Activated CD4-positive, alpha-beta memory T cell treated with anti-CD3 and anti-CD28 coated beads, Interleukin-2, amount 10 ng/mL, durations not matched to agents 7 days and 5 days (primary cell): ENCODE measurements at places on chromosomes 6 and 20. TPM values are rescaled to one million over a fixed set of nuclear protein-coding genes. Genes with fewer than 3 reads are reported as not detected.

GRCh38 chr6:133236932-133237331, 4.2 kb upstream of the EYA4 start:
- DNase-seq = no peak

The TSBP1 gene
- not detected for total RNA-seq

DNA sequence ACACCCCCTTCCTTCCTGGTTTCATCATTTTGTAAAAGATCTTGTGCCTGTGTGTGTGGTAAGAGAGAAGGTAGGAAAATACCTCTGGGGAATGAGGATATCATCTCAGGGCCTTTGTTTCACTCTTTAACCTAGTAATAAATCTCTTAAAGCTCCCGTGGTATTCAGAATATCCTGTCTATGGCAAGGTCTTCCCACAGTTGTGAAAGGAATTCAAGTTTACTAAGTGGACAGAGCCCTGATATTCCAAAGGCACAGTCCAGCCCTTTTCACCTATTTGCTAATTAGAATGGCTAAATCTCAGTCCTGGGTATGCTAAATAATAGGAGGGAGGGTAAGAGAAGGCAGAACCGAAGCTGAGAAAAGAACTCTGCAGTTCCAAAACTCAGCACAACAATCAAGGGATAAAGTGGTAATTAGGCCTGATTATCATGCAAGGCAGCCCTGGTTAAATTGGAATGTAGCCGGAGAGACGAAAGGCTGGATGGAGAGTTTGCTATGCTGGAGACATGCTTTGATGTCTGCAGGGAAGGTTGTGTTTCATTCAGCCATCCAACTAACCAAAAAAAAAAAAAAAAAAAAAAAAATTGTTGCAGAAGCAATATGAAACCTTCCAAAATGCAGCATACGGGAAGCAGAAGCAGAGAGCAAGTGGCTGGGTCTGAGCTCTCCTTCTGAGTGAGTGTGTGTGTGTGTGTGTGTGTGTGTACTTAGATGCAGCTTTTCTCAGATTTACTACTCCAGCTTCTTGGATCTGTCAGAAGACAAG, 28.5 kb upstream of the PIM1 start:
- no peak for DNase-seq

The PACRG gene
- not detected for total RNA-seq

GRCh38 chr6:167730441-167730840, 96.3 kb upstream of the AFDN start:
- no peak for DNase-seq

The SSTR4 gene
- total RNA-seq = not detected

The KIF25 gene
- total RNA-seq = not detected
